ENCODE measurements at places on chromosomes 7 and 10. TPM values are rescaled to one million over a fixed set of nuclear protein-coding genes. Genes with fewer than 3 reads are reported as not detected.

GRCh38 chr10:30073767-30074060 is 14.3 kb upstream of the JCAD start:
- DNase-seq, result no peak

- no peak for DNase-seq
These were observed 1245.7 kb upstream of the SORCS1 start for GRCh38 chr10:108410236-108410635.

GRCh38 chr10:120360571-120360970 is 96.5 kb upstream of the PLPP4 start:
- DNase-seq, result no peak

The PRPS1L1 gene
- not detected for polyA plus RNA-seq

All from AG04450 (cell line).